ENCODE measurements at places on chromosomes 4 and X.

DNA sequence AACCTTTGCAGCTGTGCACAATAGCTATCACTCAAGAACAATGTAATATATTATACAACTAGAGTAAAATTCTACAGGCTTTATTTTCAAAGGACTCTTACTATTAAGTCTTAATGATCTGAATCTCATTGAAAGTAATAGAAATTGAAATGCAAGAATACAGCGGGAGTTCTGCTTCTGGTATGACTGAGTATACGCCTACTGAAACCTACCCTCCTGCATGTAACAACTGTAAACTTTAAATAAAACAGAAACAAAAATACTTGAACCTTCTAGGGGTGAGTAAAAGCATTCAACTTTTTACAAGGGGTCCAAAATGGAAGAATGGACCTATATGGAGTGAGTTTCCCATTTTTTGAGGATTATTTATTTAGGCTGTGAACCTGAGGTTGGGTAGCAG, 13.5 kb downstream of the DCHS2 start:
- DNase-seq = no peak

GRCh38 chr4:13529128-13529919, 15.0 kb downstream of the NKX3-2 start:
- DNase-seq = no peak

- no peak for DNase-seq
Measured at GRCh38 chr4:112594993-112595392, 41.7 kb downstream of the ZGRF1 start.

DNA sequence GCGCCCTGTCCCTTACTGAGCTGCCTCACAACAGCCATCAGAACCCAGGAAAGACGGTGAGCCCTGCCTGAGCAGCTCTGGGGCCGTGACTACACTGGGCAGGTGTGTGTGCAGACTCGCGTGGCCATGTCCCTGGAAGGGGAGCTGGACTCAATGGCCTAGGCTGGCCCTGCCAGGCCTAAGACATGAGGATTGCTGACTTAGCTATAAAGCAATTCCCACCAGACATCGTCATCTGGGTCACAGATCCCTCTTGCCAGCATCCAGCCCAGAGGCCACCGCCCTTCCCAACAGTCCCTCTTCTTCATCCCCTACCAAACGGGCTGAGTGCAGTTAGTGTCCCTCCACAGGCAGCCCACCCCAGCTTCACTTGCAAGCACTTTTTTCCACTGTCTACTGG, 3.7 kb downstream of the NAA10 start:
- no peak for DNase-seq

DNA sequence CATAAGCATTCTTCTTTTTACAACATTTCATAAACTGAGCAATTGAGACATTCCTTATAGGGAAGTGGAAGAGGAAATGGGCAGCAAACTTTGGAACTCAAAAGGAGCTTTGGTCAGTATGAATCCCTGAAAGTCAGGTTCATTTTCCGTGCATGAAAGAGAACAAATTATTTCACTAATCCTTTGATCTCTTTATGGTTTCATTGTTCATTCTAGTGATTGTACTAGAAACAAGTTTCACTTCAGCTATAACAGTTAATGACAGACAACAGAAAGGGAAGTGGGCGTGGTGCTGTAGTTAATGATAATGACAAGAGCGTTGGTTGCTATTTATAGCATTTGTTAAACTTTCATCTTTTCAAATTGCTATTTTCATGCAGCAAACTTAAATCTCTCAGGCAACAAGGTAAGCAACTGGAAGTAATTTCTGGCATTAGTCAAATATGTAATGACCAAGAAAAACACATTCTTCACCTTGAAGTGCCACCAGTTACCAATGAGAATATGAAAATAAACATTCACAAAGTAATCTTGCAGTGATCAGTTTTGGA, 98.4 kb downstream of the AREG start:
- DNase-seq = no peak

- DNase-seq = peak; percentile 13
Measured at GRCh38 chr4:145937971-145938611, 532 bp downstream of the ZNF827 start.

DNA sequence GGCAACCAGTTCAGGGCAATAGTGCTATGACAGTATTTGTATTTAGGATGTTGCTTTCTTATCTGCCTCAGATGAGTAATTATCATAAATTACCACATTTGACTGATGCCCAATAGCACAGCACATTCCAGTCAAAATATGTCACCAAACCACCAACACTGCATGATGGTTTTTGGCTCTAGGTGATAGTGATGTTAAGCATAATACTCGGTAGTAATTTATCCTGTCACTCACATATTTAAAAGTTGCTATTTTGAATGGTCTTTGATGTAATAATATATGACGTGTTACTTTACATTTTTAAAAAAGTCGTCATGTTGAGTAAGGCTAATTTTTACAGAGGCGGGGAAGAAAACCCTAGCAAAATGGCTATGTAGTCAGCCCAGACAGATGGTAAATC, 42.5 kb downstream of the UNC5C start:
- no peak for DNase-seq

DNA sequence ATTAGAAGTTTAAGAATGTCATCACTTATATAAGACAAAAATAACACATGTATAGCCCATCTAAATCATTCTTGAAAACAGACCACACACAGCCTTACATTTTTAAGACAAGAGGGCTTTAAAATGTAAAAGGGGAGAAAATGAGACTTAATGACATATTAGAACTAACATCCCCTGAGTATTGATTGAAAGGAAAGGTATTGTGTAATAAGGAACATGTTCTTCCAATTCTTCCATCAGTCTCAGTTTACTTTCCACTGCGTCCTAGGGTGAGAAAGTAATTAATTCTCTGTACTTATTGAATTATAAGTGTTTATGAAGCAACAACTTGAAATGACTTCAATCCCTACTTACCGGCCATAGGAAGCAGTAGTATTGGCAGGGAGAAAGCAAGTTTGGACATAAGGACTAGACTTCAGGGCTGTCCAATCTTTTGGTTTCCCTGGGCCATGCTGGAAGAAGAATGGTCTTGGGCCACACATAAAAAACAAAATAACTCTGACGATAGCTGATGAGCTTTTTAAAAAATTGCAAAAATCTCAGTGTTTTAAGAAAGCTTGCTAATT, 202.7 kb upstream of the SPRY1 start:
- DNase-seq = no peak

DNA sequence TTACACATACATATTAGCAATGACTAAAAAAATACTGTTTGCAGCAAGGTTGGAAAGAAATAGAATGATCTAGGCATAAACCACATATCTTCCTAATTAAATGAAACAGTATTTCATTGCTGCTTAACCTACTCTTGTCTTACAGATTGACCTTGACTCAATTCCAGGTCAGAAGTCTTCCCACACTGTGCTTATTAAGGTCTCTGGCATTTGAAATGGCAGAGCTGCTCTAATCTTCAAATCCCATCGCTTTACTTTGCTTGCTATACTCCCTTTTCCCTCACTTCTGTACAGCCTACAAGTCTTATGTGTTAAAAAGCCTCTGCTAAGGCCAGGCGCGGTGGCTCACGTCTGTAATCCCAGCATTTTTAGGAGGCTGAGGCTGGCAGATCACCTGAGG, 424.5 kb downstream of the RPA4 start:
- DNase-seq = no peak

DNA sequence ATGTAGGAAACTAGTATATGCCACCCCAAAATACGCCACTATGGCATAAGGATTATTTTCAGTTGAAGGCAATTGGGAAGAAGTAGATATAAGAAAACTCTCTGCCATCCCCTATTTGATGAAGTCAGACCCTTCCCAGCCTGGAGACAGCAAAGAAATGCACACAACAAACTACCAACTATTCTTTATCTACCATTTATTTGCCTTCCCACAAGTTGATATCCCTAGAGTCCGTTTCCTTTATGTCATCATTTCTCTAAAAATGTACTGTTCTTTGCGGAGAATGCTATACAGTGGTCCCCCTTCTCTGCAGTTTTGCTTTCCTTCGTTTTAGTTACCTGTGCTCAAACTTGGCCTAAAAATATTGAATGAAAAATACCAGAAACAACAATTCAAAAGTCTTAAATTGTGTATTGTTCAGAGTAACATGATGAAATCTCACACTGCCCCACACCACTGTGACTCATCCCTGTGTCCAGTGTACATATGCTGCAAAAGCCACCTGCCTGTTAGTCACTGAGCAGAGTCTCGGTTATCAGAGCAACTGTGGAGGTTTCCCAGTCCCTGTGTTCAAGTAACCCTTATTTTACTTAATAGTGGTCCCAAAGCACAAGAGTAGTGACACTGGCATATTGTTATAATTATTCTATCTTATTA, 152.3 kb downstream of the WDFY3 start:
- no peak for DNase-seq

GRCh38 chrX:13364230-13364857, 44.5 kb upstream of the ATXN3L start:
- DNase-seq = no peak

DNA sequence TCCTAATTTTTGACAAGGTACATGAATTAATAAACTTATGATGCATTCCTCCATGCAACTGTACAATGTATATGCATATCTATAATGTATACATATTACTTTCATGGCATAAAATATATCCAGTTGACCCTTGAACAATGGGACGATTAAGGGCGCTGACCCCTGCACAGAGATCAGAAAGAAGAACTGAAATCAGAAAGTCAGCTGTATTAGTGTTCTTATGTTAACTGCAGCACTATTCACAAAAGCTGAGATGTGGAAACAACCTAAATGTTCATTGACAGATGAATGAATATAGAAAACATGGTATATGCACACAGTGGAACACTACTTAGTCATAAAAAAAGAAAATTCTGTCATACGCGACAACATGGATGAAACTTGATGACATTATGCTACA, 457.1 kb downstream of the GBA3 start:
- DNase-seq = no peak

GRCh38 chrX:79408623-79409322, 41.6 kb upstream of the ITM2A start:
- DNase-seq = no peak

DNA sequence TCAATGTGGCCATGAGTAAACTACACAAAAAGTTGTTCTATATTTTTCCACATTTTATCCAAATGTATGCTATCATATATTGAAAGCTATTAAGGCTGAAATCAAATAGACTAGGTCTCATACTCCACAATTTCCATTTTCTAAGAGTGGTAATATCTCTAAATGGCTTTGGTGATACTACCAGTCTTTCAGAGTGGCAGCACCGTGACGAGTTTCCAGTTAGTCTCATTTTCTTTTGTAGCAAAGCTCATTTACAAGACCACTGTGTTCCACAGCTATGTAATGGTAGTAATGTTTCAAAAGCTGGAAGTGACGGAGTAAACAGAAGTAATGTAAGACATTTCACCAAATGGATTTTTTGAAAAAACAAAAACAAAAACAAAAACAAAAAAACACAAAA, 228.2 kb downstream of the PPP3CA start:
- DNase-seq = no peak

GRCh38 chr4:155473420-155474095, 96.8 kb upstream of the MAP9 start:
- no peak for DNase-seq

DNA sequence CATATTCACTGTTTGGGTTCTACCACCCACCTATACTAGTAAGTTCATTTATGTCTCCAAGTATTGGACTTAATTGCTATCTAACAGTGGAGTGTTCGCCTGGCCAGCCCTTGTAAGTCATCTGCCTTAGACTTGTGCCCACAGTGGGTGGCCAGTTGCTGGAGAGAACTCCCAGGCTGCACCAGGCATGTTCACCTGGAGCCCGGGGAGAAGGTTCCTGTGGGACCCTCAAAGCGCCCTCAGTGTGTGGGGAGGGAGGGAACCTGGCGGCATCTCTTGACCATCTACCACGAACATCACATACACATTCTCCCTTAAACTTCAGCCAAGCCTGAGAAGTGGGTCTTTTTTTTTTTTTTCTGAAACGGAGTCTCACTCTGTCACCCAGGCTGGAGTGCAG, 138.1 kb downstream of the CPZ start:
- DNase-seq = no peak

GRCh38 chrX:145405012-145405411, 157.7 kb downstream of the SPANXN1 start:
- no peak for DNase-seq

DNA sequence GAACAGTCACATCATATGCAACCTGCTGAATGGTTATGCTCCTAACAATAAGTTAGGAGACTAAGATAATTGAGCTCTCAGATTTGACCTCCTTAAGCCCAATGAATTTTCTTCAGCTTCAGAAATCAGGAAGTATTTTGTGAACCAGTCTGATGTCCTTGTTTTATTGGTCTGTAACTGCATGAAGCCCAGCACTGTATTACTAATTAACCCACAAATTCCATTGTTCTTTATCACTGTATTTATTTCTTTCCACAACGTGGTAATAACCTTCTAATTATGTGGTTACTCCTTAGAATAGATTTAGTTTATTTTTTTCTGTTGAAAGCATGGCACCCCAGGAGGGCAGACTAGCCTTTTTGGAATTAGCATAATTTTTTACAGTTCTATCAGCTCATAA, 3.9 kb upstream of the MFAP3L start:
- DNase-seq = no peak

- DNase-seq = no peak
Measured at GRCh38 chr4:173091958-173092357, 76.7 kb upstream of the GALNT7 start.

DNA sequence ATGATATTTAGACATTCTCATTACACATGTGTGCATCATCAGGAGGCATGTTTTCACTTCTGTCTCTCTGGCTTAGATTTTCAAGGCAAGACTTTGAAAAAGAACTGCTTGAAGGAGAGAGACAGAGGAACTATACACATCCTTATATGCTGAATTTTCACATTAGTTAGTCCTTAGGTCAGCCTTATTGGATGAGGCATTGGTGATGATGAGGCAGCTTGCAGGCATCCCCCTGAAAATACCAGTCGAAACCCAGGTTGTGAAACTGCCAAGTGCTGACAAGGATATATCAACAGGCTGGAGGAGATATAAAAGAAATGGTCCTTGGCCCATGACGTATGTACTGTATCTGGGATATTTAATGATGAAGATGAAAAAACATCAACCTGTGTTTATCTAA, 297.2 kb upstream of the AADAT start:
- no peak for DNase-seq

DNA sequence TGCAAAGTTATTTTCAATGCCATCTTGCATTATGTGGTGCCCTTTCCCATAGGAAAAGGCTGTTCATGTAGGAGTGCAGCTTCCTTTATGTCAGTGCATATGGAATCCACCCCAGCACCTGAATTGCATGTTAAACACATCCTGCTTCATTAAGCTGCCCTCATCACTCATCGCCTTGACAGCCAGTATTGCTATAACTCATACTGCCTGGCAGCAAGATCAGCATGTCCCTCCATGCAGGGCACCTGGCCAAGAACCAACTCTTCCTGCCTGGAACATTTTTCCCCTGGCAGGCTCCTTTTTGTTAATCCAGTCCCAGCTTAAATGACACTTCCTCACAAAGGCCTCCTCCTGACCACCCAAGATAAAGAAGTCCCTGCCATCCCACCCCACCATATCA, 23.5 kb upstream of the CA5B start:
- DNase-seq = no peak

GRCh38 chrX:123075947-123076561, 108.0 kb upstream of the GRIA3 start:
- DNase-seq = no peak

All from activated CD8-positive, alpha-beta memory T cell treated with anti-CD3 and anti-CD28 coated beads for 48 hours (primary cell).